ENCODE measurements at places on chromosomes 16 and 17. TPM values are rescaled to one million over a fixed set of nuclear protein-coding genes. Genes with fewer than 3 reads are reported as not detected.

RGS11 gene
- 0.55 TPM for total RNA-seq

ZG16B gene
- 16.1 TPM for total RNA-seq

IL21R gene
- not detected for total RNA-seq

TBC1D16 gene
- total RNA-seq: 24.6 TPM

PRSS53 gene
- 3.7 TPM for total RNA-seq

GFOD2 gene
- total RNA-seq: 19.7 TPM

AKAP10 gene
- total RNA-seq: 5.9 TPM

EME1 gene
- 11.8 TPM for total RNA-seq

SLC4A1 gene
- not detected for total RNA-seq

ERN2 gene
- 24.2 TPM for total RNA-seq

NDRG4 gene
- 2.1 TPM for total RNA-seq

LYRM9 gene
- 2.2 TPM for total RNA-seq

IL34 gene
- total RNA-seq: 11.5 TPM

CCDC40 gene
- 7.0 TPM for total RNA-seq

CA4 gene
- 0.10 TPM for total RNA-seq

HOXB13 gene
- total RNA-seq: 5.3 TPM

DHRS7C gene
- not detected for total RNA-seq

All from HT-29 (cell line).